ENCODE measurements at places on chromosomes 13 and 19.

DNA sequence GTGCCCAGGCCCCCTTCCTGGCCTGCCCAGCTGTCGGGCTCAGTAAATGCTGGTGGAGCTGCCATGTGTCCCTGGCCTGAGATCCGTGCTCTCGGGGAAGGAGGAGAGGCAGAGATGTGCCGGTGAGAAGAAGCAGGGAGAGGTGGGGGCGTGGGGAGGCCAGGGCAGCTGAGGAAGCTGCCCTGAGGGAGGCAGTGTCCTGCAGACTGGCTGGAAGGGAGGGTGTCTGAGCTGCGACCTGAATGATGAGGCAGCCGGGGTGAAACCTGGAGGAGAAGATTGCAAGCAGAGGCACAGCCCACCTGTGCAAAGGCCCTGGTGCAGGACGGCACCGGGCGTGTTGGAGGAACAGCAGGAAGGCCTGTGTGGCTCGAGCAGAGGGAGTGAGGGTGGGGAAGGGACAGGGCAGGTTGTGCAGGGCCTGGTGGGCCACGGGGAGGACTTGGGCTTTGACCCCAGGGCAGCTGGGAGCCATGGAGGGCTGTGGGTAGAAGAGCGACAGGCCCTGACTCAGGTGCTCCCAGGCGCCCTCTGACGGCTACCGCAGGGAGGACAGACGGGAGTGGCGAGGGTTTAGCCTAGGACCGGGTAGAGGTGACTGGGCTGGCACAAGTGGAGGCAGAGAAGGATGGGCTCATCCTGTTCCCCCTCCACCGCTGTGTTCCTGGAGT, 14.0 kb upstream of the CELF5 start:
- DNase-seq, result peak; percentile 51

DNA sequence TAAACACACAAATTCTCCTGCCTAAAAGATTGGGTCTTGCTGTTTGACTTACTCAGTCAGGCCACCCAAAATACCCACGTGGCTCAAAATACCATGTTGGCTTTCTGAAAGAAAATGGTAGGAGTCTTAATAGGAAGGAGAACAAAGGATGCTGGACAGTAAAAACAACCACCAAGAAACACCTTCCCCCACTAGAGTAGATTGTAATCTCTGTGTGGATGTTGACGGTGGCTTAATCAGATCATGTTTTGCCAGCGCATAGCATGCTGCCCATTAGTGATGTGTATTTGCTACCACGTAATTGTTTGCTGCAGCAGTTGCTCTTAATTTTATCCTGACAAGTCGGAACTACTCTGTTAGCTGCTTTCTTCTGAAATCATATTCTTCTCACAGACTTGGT, 1229.3 kb upstream of the SLC10A2 start:
- no peak for DNase-seq

- no peak for DNase-seq
These were observed 604.6 kb upstream of the GPC6 start for GRCh38 chr13:92621985-92622384.

DNA sequence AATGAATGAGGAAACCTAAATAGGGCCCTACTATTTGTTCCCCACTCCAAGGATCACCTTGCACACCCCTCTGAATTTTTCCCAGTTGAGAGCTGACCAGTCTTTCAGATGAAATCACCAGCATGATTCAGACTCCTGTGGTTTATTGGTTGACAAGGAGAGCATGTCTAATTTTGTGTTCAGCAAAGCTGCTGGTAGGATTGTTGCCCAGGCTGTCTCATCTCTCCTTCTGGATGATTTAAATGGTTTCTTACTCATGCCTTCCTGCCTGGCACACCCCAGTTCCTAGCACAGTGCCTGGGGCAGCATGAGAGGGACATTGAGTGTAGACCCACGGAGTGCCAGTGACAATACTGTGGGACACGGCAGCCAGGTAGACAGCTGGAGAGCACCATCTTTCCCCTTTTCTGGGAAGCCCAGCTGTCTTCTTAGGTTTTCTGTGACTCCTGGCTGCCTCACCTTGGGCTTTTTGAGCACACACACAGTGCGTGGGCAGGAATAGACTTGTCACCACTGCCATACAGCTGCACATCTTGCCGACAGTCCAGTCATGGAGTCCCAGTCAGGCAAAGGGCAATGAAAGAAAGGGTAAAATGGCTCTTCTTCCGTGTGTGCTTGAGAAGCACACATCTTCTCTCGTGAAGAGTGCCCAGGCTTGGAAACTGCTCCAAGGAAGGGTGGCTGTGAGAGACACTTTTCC, 12.3 kb downstream of the FGF9 start:
- DNase-seq, result no peak

- no peak for DNase-seq
These were observed 13.8 kb upstream of the CEACAM16 start for GRCh38 chr19:44684892-44685863.

GRCh38 chr19:40414542-40415535, 1.7 kb upstream of the PRX start:
- no peak for DNase-seq

DNA sequence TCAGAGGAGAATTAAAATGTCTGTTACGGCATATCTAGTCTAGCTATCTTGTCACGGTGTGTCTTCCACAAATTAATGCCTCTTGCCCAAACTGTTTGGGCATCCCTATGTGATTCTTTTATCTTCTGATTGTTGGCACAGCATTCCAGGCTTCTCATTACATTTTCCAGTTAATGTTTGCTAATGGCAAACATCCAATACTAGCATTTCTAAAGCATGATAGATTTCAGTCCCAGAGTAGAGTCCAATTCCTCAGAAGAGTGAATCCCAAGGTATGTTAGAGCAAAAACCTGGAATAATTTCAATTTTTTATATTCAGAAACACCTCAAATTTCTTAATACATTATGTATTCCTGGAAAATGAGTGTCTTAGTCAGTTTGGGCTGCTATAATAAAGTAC, 684.5 kb upstream of the SLITRK1 start:
- no peak for DNase-seq

- DNase-seq, result no peak
These were observed 1.2 kb upstream of the GNG8 start for GRCh38 chr19:46637224-46637623.

- DNase-seq, result no peak
These were observed 105.4 kb upstream of the MBNL2 start for GRCh38 chr13:97116754-97117153.

DNA sequence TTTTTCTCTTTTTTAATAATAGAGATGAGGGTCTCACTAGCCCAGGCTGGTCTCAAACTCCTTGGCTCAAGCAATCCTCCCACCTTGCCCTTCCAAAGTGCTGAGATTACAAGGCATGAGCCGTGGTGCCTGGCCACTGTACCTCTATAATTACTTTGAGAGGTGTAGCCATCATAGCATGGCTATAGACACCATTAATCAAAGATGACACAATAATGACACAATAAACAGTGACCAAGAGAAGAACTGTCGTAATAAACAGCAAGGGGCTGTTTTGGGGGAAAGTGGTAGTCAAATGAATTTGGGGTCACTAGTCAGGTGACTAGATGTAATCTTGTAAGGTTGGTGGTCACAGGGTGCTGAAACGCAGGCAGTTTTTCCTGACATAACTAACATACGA, 30.4 kb downstream of the KLF5 start:
- DNase-seq, result no peak

DNA sequence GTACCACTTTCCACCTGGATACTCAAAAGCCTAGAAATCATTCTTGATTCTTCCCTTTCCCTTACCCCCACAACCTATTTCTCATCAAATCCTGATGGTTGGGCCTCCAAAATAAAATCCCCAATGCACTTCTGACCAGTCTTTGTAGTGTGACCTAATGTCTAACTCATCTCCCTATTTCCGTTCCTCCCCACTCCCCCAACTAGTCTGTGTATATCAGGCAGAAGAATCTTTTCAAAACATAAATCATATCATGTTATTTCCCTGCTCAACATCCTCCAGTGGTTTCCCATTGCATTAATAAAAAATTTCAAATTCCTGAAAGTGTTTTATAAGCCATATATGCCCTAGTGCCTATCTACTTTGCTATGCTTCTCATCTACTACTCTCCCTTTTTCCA, 17.7 kb downstream of the CCDC122 start:
- no peak for DNase-seq

- DNase-seq, result no peak
These were observed 17.1 kb upstream of the VWA8 start for GRCh38 chr13:41978007-41978406.

DNA sequence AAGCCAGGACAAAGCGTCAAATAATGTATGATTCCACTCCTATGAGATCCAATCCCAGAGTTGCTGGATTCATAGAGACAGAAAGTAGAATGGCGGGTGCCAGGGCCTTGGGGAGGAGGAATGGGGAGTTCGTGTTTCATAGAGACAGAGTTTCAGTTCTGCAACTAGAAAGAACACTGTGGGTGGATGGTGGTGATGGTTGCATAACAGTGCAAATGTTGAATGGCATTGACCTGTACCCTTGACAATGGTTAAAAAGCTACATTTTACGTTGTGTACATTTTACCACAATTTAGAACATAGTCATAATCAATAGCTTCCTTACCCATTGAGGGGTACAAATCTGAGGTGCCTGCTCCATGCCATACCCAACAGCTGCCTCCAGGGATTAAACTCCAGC, 33.4 kb downstream of the MBD3L2B start:
- no peak for DNase-seq

- DNase-seq, result no peak
These were observed 41.3 kb downstream of the ALOX5AP start for GRCh38 chr13:30776661-30777060.

DNA sequence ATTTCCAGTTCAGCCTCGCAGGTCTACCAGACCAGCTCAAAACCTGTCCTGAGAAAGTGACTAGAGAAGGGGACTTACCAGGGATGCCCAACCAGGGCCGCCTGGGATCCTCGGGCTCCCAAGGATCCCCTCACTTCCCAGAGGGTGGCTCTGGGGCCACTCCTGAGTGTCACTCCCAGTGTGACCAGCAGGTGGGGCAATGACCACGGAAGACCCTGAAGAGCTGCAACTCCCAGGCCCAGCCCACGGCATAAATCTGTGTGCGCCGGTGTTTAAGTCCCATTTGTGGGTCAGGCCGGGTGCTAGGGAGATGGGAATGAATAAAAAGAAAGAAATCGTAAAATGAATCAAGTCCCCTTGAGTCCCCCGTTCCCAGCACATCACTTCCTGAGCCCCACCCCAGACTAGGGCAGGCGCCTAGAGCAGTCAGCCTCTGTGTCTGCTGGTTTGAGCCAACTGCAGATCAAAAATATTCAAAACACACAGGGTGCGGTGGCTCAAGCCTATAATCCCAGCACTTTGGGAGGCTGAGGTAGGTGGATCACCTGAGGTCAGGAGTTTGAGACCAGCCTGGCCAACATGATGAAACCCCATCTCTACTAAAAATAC, 10.7 kb downstream of the PTGIR start:
- peak; percentile 86 for DNase-seq

DNA sequence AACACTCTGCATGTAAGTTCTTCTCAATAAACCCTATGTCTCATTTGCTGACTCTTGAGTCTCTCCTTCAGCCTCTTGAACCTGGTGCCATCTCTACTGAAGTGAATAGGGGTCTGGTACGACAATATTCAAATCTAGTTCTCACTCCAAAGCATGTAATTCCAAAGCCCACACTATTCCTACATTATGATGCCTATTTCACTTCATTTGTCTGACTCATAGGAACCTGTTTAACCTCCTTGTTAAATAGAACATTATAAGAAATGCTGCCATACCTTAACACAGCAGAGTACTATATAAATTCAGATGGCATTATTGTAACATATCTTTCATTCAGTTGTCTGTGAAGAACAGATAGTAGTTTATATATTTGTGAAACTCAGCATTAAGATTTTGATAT, 67.1 kb downstream of the STARD13 start:
- no peak for DNase-seq

GRCh38 chr13:53873558-53873957, 844.9 kb downstream of the OLFM4 start:
- DNase-seq, result no peak

GRCh38 chr19:29259153-29259552, 46.2 kb upstream of the UQCRFS1 start:
- no peak for DNase-seq

- no peak for DNase-seq
These were observed 62.0 kb upstream of the C1QTNF9B start for GRCh38 chr13:23959231-23959862.

DNA sequence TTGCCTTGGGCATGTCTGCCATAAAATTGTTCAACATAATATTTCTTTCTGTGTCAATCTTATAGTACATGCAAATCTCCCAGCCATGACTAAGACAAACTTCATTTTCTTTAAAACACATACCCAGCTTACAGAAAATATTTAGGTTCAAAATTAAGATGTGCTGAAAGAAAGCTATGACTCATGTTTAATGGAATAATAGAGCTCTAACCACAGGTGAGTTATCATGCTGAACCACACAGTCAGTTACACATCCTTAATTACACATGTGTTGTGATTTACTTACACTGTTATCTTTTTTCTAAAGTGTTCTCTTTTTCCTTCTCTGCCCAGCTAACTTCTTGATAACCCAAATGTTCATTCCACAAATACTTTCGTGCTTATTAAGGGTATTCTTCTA, 1831.2 kb downstream of the OLFM4 start:
- no peak for DNase-seq

- no peak for DNase-seq
These were observed at the start of gene KLF1 for GRCh38 chr19:12886969-12887747. KLF1 (minus strand) TSS chr19:12887201; CDS start chr19:12887140, 61 bp downstream.

GRCh38 chr13:111517641-111518010, 197.2 kb downstream of the TEX29 start:
- DNase-seq, result no peak

DNA sequence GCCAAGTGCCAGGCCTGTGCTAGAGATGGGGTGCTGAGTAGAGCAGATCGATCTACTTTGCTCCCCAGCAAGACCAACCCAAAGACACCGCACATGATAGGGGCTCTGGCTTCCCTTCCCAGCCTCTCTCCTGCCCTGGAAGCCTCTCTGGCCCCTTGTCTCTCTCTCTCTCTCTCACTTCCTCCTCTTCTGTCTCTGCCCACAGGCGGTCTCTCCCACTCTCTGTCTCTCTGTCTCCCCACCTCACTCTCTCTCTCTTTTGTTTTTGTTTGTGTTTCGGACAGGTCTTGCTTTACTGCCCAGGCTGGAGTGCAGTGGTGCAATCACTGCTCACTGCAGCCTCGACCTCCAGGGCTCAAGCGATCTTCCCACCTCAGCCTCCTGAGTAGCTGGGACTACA, 1.3 kb downstream of the SELENOV start:
- DNase-seq, result no peak

- no peak for DNase-seq
These were observed 16.1 kb downstream of the SYDE1 start for GRCh38 chr19:15123031-15123890.
